ENCODE measurements at places on chromosomes 7 and 10. TPM values are rescaled to one million over a fixed set of nuclear protein-coding genes. Genes with fewer than 3 reads are reported as not detected.
A peak's percentile ranks its signal among the peaks of the same experiment; 100 is the strongest.

DNA sequence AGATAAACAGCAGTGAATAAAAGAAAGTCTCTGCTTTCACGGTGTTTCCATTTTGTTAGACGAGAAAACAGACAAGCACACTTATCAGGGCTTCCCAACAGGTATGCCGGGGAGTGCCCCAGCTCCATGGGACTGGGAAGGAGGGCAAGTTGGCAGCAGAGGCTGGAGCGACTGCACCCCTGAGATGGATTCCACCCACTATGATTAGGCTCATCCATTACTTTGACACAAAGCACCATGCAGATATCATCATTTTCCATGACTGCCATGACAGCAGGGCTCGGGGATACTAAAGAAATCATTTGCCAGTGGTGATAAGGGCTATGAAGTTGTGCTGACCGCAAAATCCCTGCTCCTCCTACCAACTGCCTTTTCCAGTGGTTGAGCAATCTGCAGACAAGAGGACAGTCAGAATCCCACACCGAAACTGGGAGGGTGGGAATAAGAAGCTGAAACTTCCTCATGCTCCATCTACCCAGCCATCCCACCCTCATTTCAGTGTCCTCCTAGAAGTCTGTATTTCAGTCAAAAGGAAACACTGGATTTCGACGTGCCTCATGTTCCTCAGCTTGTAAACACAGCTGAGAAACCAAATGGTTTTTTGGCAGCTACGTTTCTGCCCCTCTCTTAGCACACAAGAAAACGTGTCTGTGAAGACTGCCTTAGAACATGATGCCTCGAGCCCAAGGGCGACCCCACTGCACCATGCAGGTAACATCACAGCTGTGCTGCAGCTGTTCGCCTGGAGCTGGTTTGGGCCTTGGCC is 15.5 kb downstream of the CREB3L2 start:
- no peak for DNase-seq

GRCh38 chr10:118568327-118568848 is 27.1 kb downstream of the PRLHR start:
- DNase-seq = peak; percentile 72

GRCh38 chr10:13016886-13017285 is 15.4 kb upstream of the CCDC3 start:
- no peak for DNase-seq

TUBB8 gene
- total RNA-seq = not detected

GRCh38 chr10:68301790-68302502 is 29.9 kb upstream of the HNRNPH3 start:
- peak; percentile 63 for DNase-seq

DNA sequence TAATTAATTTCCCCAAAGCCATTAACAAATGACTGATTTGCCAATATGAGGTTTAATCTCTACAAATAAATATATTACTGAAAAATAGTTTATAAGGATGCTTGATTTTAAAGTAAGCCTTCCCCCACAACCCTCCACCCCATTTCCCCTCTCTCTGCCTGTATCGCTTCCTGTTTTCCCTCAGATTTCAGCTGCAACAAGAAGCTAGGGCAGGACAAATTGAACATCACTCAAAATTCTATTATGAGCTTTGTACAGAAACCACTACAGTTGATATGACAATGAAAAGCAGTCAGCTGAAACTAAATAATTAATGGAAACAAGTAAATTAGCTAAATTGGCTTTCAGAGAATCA is 109.0 kb upstream of the SP4 start:
- no peak for DNase-seq

GRM8 gene
- total RNA-seq = not detected

TMEM225B gene
- 0.22 TPM for total RNA-seq

FKBP9 gene
- 111 TPM for total RNA-seq

JAKMIP3 gene
- 0.20 TPM for total RNA-seq

TRIM74 gene
- not detected for total RNA-seq

DNA sequence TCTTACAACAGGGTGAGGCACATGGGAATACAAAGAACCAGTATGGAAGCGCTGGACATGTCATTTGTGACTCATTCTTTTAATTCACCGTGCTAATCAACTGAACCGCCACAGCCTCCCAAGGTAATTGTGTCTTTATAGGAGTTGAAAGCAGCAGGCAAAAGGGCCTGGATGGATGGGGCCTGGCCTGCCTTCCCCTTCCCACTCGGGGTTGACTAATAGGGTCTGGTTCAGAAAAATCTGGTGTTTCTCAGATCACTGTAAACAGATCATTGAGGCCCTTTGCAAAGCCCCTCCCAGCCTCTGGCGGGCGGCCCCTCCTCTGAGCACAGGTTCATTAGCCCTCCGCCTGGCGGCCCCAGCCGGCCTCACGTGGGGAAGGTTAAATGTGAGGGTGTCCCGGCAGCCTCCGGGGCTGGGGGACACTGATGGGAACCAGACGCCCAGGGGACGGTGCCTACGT is 100.8 kb downstream of the EBF3 start:
- no peak for DNase-seq

ODAD2 gene
- 0.60 TPM for total RNA-seq

DNA sequence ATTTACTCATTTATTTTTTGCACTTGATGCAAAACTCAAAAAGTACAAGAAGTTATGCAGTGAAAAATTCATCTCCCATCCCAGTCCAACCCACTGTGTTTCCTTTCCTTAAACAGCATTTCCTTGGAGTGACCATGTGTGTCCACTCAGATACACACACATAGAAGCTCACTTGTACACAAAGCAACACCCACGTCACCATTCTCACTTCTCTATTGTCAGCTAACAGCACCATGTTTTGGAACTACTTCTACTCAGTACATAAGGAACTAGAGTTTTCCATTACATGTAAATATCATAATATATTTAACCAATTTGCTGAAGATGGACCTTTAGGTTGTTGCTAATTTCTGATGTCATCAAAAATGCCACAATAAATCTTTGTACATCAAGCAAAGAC is 167.6 kb downstream of the GRID1 start:
- DNase-seq = no peak

GIMAP4 gene
- 197 TPM for total RNA-seq

DNA sequence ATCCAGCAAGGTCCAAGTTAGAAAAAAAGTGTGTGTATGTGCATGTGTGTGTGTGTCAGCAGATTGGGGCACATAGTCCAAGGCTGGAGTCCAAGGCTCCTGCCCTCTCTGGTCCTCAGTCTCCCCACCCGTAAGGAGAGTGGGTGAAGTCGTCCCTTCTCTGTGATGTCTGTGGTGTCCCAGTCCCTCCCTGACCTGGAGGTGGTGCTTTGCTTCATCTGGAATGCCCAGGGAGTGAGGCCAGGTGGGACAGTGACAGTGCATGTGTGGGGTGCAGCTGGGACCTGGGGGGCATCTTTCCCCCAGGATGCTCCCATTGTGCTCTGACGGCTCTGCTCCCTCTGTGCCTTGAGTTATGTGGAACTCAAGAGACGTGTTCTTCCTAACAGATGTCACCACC is 18.0 kb downstream of the AQP1 start:
- DNase-seq = no peak

GRCh38 chr10:34337917-34338316 is 477.2 kb downstream of the PARD3 start:
- peak; percentile 36 for DNase-seq

DNA sequence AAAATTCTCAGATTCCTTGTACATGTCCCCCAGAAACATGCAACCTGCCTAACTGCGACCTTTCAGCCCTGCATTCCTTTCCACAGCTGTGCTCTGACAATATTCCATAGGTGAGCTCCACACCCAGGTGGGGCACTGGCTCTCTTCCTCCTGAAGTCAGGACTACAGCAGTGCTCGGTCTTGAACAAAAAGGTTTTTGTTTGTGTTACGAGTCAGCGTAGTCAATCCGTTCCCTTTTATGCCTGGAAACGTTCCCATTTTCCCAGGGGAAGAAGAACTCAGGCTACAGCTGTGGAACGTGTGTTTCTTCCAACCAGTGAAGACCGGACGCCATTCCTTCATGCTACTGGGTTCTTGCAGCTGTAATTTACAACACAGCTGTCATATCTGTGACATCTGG is 52.4 kb upstream of the PFKP start:
- no peak for DNase-seq

CUZD1 gene
- 0.20 TPM for total RNA-seq

DNA sequence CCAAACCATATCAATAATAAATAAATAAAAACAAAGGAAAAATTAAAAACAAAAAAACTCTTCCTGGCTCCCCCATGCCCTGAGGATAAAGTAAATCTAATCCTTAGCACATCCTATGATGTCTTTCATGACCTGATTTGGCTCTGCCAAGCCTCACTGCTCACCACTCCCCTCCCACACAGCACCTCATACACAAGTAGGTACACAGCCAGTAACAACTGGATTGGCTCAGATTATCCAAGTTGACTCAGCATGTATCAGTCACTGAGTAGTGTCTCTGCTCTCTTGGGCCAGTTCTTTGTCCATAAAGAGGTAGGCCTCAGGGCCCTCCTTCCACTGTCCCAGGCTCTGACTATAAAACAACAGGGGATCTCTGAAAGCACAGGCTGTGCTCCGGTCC is 99.6 kb downstream of the STRA8 start:
- no peak for DNase-seq

- DNase-seq = no peak
Measured at GRCh38 chr10:60135020-60135419, 228.7 kb upstream of the CCDC6 start.

GRCh38 chr7:85833066-85833465 is 646.2 kb upstream of the SEMA3D start:
- DNase-seq = no peak

MICALL2 gene
- total RNA-seq = 7.4 TPM

ZNF3 gene
- total RNA-seq = 18.1 TPM

DNA sequence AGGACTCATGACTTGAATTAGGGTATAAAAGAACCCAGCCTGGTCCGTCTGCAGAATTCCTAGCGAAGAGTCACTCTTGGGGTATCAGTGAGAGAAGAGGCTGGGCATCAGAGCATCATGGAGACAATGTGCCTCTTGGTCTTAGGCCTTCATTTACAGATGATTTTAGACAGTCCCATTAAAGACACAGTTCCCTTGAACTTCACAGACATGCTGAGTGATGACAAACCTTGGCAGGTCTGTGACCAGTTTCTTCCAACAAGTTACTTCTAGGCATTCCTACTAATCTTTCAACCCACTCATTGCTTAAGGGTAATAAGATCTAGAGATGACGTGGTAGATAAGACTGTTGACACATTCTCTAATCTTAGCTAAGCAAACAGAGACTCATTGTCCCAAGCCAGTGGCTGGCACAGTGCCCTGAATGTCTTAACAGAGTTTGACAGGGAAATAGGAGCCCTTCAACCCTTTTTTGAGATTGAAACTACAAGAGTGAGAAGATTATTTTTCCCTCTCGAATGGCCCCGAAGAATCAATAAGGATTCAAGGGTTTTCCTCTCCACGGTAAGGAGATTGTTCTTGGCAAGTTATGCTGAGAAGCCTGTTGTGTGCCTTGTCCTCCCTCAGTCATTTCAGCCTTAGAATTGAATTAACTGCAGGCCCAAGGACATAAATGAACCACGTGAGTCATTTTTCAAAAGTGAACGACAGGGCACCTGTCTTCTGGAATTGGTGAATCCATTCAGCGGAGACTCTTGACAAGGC is 281.1 kb downstream of the CCDC3 start:
- peak; percentile 95 for DNase-seq

DNA sequence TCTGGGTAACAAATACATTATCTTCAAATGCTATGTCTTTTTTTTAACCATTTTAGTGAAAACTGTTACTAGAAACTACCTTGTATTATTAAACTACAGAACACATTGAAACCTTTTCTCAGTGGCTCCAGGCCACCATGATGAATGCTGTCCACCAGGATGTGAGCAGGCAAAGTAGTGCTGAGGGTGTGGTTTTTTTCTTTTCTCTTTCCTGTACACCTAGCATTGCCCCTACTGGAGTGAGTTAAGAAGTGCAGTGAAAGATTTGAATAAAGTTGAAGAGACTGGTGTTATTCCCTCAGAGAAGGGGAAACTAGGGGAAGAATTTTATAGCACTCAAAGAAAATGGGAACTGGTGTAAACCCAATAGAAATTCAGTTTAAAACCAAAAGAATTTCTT is 120.0 kb upstream of the SAMD8 start:
- no peak for DNase-seq

PFKP gene
- 110 TPM for total RNA-seq

NEUROG3 gene
- not detected for total RNA-seq

- no peak for DNase-seq
Measured at GRCh38 chr10:102669206-102670064, 25.2 kb downstream of the TRIM8 start.

DNA sequence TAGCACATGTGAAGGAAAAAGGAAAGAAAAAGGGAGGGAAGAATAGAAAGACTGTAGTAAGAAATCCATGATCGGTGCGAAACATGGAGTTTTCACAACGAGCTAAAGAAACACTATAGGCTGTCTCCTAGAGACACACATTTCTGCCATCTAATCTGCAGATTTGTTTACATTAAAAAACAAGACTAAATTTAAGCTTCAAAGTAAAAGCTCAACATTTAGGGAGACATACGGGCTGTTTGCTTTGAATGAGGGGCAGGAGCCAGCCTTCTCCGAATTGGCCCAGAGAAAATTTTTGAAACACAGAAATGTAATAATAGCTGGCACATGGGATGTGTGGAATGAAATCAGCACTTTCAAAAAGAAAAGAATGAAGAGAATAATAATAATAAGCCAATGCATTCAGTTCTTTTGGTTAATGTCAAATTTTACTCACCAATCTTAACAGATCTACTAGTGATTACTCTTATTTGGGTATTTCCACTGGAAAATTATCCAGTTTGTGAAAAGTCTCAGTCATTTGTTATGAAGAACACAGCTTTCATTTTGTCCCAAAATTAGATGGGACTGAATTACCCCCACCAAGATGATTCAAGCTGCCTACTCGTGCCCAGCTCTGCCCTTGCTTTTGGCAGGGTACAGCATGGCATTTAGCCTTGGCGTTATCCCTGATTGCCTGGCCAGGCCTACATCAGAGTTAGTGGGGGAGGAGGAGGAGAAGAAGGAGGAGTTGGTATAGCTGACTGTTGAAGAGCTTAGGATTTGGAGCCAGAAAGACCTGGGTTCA is 47.1 kb downstream of the MTURN start:
- no peak for DNase-seq

- DNase-seq = no peak
Measured at GRCh38 chr7:51617686-51618085, 301.1 kb upstream of the COBL start.

GRCh38 chr7:2011266-2012043 is 221.3 kb downstream of the MAD1L1 start:
- DNase-seq = no peak

LRGUK gene
- total RNA-seq = under 0.01 TPM

DNA sequence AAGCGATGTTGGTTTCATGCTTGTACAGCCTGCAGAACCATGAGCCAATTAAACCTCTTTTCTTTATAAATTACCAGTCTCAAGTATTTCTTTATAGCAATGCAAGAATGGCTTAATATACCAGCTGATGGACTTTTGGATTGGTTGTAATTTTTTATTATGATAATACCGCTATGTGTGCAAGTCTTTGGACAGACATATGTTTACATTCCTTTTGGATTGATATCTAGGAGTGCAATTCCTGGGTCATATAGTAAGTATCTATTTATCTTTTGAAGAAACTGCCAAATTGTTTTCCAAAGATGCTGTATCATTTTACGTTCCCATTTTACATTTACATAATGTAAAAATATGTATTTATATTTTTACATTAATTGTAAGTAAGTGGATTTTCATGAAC is 81.2 kb upstream of the PIP4K2A start:
- no peak for DNase-seq
